Muscle of arm (tissue), 14 donors: ENCODE measurements at places on chromosomes 3 and 15.
A peak's percentile ranks its signal among the peaks of the same experiment; 100 is the strongest.

- peak; percentile 14 for DNase-seq
Measured at GRCh38 chr3:141456301-141456625, 30.6 kb upstream of the RASA2 start.

GRCh38 chr15:95262866-95263564 lies 1031.7 kb downstream of the MCTP2 start:
- DNase-seq: no peak

- peak; percentile 64 for DNase-seq
Measured at GRCh38 chr3:185176750-185177359, 24.0 kb upstream of the C3orf70 start.

- DNase-seq: no peak
Measured at GRCh38 chr3:73828348-73828747, 203.6 kb upstream of the PDZRN3 start.

DNA sequence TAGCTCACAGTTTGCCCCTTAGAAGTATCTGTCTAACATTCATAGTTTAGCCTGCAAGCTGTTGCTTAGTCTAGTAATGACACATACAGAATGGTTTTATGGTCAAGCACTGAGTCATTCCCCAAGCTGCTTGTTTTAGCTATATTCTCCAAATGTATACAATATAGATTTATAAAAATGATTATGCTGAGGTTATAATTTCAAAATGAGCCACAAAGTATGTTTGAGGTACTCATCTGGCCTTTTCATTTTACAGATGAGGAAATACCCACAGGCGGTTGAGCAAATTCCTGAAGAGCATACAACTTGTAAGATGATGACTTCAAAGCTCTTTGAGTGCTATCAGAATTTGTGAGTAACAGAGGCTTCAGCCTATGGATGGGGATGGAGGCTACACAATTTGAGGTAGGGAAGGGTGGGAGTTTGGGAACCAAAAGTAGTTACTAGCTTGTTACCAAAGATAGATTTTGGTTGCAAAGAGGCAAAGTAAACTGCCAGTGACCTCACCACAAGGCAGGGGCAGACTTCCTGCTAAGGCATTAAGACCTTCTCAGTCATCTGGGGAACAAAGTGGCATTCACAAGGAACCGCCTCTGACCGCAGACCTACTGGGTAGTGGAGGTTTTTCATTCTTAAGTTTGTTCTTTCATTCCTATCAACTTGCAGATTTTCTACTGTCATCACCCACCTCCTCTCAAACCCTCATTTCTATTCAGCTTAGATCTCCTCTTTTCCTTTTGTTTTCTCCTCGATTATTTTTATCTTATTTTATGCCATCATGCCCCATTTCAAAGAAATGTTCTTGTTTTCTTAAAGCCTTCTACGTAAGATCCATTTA lies 257.2 kb upstream of the NECTIN3 start:
- DNase-seq: no peak

- no peak for DNase-seq
Measured at GRCh38 chr15:68646696-68647095, 67.9 kb downstream of the CORO2B start.

- no peak for DNase-seq
Measured at GRCh38 chr3:174675406-174675805, 183.7 kb upstream of the NAALADL2 start.

DNA sequence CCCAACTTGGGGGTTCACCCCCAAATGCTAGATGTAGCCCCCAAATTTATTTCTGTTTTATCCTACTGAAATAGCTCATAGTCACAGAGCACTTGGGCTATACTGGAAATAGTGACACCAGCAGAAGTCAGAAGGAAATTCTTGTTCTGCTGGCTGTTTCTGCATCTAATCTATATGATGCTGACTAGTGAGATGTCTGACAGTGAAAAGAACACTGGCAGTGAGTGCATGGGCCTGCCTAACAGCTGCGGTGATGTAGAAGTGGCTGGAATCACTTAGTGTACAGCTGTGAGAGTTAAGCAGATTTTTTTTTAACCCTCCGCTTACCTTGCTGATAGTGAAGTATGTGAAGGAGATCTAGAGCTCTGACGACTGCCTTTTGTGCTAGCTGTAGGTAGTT lies 14.0 kb downstream of the TTC14 start:
- DNase-seq: no peak

DNA sequence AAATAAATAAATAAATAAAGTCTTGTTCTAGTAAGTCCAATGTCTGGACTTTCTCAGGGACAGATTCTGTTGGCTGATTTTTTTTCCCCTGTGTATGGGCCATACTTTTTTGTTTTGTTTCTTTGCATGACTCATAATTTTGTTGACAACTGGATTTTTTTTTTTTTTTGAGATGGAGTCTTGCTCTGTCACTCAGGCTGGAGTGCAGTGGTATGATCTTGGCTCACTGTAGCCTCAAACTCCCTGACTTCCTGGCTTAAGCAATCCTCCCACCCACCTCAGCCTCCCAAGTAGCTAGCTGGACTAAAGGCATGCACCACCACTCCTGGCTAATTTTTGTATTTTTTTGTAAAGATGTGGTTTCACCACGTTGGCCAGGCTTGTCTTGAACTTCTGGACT lies 38.9 kb downstream of the TICRR start:
- DNase-seq: no peak

GRCh38 chr3:72901840-72902239 lies 14.0 kb downstream of the GXYLT2 start:
- no peak for DNase-seq

GRCh38 chr3:44982817-44983216 lies 6.8 kb downstream of the EXOSC7 start:
- no peak for DNase-seq

- DNase-seq: peak; percentile 52
Measured at GRCh38 chr3:44235604-44236484, 5.8 kb upstream of the TOPAZ1 start.

- DNase-seq: no peak
Measured at GRCh38 chr3:23607184-23607847, 198.4 kb upstream of the UBE2E1 start.

GRCh38 chr15:86550075-86550474 lies 470.4 kb downstream of the AGBL1 start:
- DNase-seq: no peak

DNA sequence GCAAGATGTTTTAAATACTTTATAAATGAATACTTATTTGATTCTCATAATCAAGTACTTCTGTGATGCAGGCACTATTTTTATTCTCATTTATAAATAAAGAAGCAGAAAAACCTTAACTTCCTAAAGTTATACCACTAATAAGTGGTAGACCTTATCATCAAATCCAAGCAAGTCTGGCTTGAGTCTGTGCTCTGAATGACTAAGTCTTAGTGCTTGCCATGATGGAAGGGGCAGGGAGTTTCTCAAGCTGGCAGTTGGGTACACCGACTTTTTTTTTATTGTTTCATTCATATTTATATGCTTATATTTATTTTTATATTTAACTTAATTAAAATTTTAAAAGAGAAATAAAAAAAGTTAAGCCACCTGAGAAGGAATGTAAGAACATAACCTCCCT lies 23.6 kb downstream of the SLMAP start:
- no peak for DNase-seq

DNA sequence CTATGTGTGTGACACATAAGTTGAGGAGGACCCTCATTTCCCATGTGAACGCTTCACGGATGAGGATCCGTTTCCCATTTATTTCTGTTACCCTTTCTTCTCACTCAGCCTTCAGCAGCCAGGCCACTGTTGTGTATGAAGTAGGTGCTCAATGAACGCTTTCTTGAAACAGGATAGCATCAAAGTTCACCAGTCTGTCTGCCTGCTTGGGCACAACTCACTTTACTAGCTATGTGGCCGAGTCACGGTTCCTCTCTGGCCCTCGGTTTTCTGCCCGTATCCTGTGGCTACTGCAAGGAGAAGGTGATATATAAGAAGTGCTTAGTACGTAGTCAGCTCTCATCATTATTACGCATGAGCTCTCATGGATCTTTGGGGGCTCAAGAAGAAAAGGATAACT lies 22.4 kb downstream of the ACSBG1 start:
- no peak for DNase-seq

GRCh38 chr3:53493963-53494791 lies at the start of gene CACNA1D:
Gene CACNA1D (plus strand): TSS chr3:53494611. CDS start chr3:53495167, 556 bp downstream.
- DNase-seq: no peak

DNA sequence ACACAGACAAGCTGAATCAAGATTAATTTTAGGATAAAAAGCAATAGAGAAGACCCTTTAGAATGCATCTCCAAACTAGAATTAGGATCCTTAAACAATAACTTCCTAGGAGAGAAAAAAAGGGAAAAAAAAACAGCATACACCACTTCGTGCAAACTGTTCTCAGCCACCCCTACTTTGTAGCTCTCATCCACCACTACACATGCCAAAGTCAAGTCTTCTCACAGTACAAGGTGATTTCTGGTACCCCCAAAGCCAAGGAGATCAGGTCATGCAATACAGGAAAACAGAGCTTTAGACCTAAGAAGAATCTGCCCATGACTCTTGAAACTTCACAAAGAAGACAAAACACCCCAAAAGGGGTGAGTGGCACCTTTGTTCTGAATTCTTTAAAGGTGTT lies 166.9 kb downstream of the SUCNR1 start:
- DNase-seq: no peak

DNA sequence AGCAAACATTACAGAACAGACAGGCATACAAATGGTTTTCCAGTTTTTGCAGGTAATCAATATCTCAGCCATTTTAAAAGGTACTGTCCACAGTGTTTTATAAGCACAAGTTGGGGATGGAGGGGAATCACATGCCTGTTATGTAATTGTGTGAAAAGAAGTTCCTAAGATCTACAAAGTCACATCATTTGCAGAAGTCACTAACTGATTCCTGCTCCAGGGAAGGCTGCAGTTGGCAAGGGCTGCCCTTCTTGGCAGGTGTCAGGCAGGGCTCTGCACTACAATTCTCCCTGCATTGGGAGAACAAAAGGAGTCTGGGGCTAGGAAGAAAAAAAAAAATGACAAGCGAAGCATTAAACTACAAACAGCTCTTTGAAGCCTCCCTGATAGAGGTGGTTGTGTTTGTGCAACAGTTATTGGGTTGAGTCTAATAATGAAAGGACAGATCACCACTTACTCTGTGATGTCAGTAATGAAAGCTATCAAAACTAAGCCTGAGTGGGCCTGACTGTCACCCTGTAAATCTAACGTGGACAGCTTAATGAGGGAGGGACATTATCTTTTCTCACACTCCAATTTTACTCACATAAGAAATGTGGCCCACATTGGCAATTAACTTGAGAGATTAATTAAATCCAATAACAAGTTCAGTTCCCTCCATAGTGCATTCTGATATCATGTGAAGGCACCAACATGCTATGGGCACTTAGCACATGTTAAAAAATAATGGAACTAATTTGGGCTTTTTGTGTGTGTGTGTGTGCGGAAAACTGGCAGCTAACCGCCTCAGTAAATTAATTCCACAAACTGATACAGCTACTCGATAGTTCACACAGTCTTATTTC lies 242.9 kb downstream of the FHIT start:
- no peak for DNase-seq
